ENCODE measurements at places on chromosomes 5 and 9.

- DNase-seq = no peak
These were observed 65.6 kb downstream of the RALGPS1 start for GRCh38 chr9:126980231-126980630.

GRCh38 chr5:136075466-136075891 lies 46.7 kb downstream of the TGFBI start:
- peak; percentile 62 for DNase-seq

DNA sequence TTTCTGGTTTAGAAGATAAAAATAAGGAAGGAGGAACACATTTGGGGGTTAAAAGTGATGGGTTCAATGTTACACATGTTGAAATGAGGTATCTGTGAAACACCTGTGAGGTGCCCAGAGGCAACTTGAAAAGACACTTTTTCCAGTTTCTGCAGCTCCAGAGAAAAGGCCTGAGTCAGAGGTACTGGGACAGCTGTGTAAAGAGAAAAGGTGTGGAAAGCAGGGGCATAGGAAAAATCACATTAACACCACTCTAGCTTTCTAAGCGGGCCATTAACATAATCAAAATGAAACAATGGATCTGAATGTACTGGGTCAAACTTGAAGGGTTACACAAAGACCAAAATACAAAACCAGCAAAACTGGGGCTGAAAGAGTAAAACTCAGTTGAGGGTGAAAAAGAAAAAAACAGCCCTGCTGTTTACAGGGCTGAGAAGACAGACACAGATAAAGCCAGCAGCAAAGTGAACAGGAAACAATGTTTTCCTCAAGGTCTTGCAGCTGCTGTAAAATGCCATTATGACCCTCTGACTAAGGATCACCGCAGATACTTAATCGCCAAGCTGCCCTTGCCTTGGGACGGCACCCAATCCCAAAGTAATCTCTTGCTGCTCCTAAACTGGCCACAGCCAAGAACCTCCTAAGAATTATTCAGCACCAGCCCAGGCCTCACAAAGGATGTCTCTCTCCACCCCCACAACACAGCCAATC lies 104.7 kb downstream of the DROSHA start:
- DNase-seq = no peak

- DNase-seq = no peak
These were observed 234.4 kb upstream of the GRAMD2B start for GRCh38 chr5:126188804-126189203.

- no peak for DNase-seq
These were observed 172.5 kb downstream of the ACTL7B start for GRCh38 chr9:108683245-108683644.

GRCh38 chr9:120619751-120620655 lies 40.0 kb upstream of the CDK5RAP2 start:
- DNase-seq = peak; percentile 60

- DNase-seq = no peak
These were observed 1495.7 kb upstream of the WWC1 start for GRCh38 chr5:166795756-166796155.

DNA sequence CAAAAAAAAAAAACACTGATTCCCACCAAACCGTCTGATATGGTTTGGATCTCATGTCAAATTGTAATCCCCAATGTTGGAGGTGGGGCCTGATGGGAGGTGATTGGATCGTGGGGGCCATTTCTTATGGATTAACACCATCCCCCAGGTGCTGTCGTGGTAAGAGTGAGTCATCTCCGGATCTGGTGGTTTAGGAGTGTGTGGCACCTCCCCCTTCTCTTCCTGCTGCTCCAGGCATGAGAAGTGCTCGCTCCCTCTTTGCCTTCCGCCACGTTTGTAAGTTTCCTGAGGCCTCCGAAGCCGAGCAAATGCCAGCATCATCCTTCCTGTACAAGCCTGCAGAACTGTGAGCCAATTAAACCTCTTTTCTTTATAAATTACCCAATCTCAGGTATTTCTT lies 45.2 kb downstream of the HSD17B3 start:
- peak; percentile 41 for DNase-seq

DNA sequence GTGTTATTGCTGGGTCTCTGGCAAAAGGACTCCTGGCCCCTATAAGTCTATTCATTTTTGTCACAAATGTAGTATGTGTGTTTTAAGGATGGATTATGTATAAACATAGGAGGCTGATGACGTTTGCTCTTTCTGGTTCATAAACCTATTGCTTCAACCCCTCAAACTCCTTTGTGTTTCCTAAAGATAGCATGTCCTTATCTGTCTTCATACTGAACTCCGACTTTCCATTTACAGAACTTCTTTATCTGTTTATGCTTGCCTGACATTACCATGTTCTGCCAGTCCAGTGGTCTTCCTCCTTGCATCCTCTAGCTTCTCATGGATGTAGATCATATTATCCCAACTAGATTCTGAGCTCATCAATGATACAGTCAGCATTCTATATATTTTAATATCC lies 46.1 kb downstream of the ARHGEF28 start:
- no peak for DNase-seq

DNA sequence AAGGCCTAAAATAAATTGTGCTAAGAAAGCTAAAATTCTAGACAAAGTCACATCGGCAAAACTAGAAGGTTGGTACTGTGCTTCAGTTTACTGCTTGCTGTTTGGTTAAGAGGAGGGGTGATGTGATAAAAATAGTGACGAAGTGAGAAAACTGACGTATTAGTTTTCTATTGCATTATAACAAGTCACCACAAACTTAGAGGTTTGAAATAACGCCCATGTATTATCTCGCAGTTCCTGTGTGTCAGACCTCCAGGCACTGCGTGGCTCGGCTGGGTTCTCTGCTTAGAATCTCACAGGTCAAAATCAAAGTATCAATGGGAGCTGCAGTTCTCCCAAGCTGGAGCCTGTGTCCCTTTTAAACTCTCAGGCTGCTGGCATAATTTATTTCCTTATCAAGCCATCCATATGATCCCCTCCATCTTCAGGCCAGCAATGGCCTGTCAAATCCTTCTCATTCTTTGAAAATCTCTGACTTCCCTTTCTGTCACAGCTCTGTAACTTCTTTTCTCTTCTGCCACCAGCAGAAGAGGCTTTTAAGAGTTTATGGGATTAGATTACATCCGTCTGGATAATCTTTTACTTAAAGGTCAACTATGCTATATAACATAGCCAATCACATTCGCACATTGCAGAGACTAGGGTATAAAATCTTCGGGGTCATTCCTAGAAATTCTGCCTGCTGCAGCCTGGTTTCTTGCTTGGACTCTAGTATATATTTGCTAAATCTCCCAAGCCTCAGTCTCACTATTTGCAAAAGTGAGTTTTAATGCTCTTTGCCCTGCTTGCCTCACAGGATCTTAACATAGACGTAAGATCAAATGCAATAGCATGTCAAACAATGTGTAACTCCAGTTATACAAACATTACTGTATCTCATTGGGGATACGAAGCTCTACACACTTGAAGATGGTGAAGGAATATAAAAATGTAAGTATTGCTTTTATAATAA lies 104.0 kb upstream of the CDKN2B start:
- no peak for DNase-seq

DNA sequence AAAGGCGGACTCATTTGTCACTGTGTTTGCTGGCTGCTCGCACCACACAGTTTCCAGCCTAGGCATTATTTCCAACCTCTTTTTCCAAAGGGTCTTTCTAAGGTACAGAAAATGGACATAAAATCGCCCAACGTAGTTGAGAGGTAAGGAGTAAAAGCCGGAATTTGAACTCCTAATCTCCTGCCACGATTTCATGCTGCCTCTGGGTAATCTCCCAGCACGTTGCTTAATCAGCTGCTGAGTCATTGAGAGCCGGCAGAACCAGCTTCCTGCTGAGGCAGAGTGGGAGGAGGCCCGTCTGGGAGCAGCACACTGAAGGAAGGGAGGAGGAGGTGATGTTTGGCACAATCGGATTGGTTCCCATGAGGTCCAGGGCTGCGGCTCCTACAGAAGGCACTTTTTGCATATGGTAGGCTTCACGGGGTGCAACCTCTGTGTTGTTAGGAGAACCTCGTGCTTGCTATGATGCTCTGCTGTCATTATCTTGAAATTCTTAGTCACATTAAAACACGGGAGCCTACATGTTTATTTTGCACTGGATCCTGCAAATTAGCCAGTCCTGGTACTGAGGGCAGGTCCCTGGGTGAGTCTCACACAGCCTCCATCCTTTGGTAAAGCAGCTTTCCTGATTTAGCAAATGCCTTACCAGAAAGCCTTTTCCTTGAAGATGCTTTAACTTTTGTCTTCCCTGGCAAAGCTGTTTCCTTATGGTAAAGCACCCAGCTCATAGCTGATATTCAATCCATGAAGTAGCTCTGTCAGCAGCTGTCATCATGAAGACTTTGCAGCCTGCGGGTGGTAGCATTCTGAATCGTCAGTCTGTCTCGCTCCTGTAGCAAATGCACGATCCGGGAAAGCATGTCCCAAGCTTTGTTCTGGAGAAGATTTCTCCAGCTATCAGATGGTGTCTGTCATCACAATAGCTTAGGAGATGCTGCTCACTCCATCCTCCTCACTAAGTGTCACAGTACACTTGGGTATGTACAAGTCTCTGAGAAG lies 191.6 kb upstream of the MSX2 start:
- peak; percentile 94 for DNase-seq

GRCh38 chr5:81773574-81773973 lies 22.7 kb upstream of the SSBP2 start:
- DNase-seq = no peak

GRCh38 chr5:59587489-59588337 lies 305.8 kb downstream of the PDE4D start:
- peak; percentile 82 for DNase-seq

DNA sequence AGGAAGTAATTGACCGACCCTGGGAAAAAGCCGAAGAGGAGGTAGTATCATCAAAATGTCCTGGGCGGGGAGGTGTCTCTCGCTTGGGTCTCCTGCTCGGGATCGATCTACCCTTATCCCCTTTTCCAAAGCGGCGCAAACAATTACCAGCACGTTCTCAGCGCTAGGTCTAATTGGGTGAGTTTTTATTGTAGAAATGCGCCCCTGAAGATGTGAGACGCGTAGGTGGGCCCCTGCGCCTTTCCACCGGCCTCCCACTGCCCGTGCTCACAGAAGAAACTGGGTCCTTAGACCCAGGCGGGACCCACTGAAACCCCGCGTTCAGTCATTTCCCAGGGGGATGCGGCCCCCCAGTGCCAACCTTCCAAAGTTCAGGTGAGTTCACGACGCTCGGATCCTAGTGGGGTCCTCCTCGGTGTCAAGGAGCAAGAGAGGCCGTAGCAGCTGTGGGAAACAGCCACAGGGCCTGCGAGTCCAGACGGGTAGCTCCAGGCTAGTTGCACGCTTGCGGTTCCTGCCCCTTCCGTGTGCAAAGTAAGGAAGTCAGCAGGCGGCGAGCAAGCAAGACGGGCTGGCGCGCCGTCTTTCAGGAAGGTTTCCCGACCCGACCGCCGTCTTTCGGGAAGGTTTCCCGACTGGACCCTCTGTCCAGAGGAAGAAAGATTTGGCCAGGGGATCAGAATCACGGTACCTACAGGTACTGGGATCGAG lies 1.5 kb downstream of the SMIM32 start:
- DNase-seq = peak; percentile 33

DNA sequence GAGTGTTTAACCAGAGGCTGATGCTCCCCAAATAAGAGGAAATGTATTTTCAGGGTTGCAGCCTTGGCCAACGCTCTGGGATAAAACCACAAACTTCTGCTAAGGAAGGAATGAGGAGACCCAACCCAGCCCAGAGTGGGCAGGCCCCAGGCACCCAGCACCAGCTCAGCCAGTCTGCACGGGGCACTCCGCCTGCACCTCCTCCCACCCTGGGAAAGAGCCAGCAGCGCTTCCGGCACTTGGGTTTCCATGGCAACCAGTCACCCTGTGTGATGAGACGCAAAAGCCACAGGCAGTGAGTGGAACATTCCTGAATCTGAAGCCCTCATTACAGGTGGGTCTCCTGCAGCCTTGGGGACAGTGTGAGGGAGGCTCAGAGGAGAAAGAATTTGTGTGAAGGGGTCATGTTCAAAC lies 85.2 kb upstream of the ZBTB43 start:
- DNase-seq = peak; percentile 45

Measured in fibroblast of skin of abdomen (primary cell).